T-helper 17 cell (primary cell): ENCODE measurements at places on chromosomes 11 and 22.
A peak's percentile ranks its signal among the peaks of the same experiment; 100 is the strongest.

DNA sequence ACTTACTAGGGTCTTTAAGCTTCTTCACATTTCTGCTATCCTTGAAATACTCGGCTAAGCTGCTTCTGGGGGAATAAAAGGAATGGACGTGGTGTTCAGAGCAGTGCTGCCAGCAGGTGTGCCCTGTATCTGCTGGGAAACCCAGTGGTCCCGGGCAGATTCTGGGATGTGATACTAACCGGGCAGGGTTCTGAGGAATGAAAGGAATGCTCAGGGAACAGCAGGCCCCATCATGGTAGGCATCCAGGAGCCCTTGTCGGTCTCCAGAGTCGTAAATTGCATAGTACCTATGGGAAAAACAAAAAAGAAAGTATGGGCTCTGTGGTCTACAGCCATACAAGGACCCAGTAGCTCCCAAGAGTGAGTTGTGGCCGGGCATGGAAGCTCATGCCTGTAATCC, 4.5 kb upstream of the TMEM223 start:
- no peak for DNase-seq

GRCh38 chr22:40196628-40197360, 19.1 kb downstream of the TNRC6B start:
- no peak for DNase-seq

- no peak for DNase-seq
These were observed 16.2 kb downstream of the TBCEL start for GRCh38 chr11:121039971-121040613.

DNA sequence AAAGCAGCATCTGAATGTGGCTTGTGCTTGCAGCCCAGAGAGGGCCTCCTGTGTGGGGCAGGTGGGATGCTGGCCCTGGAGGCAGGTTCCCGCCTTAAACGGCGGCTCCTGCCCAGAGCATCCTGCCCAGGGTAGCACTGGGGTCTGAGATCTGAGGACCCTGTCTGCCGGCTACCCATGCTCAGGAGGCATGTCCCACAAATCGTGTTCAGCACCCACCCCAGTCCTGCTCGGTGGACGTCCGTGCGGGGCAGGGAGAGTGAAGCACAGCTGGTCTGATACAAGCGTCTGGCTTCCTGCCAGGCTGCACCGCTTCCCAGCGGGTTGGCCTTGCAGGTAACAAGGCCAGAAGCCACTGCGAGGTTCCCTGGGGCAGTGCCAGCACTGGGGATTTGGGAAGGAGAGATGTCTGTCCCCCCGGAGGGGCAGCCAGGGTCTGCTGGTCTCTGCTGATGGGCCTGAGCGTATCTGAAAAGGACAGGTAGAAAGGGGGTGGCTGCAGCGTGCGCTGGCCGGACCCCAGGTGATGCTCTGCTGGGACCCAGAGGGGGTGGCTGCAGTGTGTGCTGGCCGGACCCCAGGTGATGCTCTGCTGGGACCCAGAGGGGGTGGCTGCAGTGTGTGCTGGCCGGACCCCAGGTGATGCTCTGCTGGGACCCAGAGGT, 3.6 kb downstream of the TRABD start:
- DNase-seq, result no peak

DNA sequence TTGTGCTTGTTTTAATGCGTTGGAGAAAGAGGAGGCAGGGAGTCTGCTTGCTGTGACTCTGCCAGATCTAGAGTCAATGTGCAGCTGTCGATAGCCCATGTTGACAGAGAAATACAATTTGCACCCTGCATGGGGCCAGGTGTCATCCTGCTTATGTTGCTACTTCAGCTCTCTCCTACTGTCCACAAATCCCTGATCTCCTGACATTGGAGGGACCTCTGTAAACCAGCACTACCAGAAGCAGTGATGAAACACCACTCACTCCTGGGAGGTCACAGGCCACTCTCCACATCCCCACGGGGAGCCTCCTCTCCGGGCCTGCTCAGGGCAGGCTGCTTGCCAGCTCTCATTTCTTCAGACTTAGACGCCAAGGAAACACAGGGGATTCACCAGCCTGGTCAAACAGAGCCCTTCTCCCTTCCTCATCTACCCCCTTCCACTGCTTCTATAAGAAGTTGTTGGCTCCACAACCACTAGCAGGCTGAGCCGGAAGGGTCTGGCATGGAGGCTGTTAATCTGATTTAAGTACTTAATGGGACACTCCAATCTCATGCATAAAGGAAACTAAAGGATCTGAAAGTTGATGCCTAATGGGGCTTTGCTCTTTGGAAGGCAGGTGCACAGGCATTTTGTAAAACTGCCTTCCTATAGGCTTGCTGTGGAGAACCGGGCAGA, 29.9 kb upstream of the CSNK2A3 start:
- no peak for DNase-seq

DNA sequence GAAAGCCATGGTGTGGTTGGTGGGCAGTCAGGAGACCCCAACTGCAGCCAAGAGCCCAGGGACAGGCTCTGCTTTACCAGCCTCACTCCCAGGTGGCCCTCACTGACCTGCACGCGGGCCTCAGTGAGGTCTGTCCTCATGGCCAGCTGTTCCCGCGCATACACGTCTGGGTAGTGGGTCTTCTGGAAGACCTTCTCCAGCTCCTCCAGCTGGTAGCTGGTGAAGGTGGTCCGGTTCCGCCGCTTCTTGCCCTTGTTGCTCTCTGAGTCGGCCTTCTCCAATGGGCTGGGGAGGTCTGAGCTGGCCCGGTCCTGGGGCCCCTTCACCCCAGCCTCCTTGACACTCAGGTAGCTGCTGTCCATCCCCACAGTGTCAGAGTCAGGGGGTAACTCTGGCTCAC, 34.7 kb downstream of the ALX4 start:
- DNase-seq, result no peak

DNA sequence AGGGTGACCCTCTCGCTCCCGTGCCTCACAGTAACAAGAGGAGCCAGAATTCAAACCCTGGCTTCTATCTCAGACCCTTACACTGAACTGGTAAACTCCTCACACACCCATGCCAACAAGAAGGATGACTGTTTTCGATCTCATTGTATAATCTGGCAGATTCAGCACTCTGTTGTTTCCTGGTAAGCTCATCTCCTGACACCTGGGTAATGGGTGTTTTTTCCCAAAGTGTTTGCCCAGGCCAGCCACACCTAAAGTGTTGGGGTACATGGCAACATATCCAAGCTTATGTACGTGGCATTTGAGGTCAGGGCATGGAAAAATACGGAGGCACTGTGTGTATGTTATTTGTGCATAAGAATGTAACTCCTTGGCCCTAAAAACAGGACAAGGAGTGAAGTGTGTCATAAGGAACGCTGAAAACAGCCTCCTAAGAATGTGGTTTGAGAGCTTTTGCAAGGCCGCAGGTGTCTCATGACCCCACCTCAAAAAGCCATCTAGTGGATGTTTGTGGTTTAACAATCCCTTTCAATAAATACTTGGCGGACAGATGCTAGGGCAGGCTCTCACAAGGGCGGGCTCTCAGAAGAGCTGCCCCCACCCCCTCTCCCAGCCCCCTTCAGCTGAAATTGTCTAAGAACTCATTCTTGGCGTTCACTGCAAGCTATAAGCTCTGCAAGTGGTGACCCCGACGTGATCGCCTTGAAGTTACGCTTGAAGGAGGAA, at the start of gene MS4A15:
TSS of gene MS4A15 (plus strand) at position 561 of the 726 bp plus-strand sequence. CDS start 6,867 bp downstream, outside the sequence.
- DNase-seq, result no peak

- no peak for DNase-seq
These were observed 22.4 kb upstream of the GAL start for GRCh38 chr11:68661697-68662603.

- DNase-seq, result peak; percentile 60
These were observed 28.8 kb downstream of the TBC1D22A start for GRCh38 chr22:46791201-46791731.

DNA sequence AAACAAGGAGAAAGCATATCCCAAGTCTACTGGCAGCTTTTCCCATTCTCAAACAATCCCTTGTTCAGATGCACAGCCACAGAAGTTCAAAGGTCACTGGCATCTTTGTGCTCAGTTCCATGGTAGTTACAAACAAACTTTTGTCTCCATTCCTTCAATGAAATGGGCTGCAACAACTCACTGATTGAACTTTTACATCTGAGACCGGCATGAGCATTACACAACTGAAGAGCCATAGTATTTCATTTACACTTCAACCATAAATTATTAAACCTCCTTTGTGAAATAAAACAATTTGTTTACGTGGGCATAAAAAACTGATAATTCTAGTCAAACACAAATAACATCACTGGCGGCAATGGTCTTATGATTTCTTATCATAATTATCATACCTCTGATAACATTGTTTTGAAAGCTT, 67.8 kb upstream of the ARHGAP32 start:
- no peak for DNase-seq

DNA sequence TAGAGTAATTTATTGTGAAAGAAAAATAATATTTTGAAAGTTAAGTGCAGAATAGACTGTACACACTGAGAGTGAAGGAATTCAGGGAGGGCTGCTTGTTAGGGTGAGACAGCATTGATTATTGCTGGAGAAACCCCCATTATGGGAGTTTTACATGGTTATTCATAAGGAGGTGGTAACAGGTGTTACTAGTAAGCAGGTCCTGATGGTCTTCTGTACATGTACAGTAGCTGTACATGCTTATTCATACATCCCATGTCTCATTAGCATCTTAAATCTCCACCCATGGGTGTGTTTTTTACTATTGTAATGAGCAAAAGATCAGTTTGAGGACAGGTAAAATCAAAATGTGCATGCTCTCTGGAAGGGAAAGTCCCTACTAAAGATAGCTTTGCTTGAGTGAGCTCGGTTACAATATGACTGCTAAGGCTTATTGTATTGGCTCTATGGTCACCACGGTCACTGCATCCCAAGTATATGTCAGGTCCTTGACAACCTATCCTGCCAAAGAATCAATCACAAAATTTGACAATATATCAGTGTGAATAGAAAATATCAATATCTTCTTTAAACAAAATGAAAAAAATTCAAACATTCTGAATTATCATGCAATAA, 6.2 kb downstream of the KDM4F start:
- no peak for DNase-seq

DNA sequence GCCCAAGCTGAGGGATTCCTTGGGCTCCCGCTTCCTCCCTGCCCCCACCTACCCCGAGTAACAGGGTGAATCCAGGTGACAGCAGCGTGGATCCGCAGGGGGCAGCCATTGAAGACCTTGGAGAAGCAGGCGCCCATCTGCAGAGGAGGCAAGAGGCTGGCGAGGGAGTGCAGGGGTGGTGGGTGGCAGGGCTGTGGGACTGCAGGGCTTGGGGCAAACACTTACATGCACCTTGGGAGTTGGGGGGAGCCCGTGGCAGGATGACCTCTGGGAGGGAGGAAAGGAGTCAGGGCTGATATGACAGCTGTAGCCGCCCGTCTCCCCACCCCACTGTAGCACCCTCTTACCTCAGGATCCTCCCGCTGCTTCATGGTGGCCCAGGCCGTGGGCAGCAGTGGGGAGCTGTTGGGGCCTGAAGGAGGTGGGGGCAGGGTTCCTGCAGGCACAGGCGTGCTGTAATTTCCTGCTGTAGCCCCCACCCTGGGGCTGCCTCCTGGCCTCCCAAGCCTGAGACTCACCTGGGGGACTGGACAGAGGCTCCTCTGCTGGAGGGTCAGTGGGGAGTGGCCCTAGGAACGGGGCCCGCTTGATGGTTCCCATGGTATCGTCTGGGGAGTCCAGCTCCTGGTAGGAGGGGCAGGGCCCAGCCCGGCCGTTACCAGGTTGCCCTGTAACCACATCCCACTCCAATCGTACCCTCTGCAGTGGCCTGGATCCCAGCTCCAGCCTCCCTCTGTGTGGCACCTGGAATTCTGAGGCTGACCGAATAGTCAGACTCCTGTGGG, 6.1 kb downstream of the MAP4K2 start:
- no peak for DNase-seq

- no peak for DNase-seq
These were observed 20.8 kb downstream of the TOB2 start for GRCh38 chr22:41425660-41426365.

GRCh38 chr11:120142441-120143100, 4.7 kb upstream of the TRIM29 start:
- no peak for DNase-seq

- no peak for DNase-seq
These were observed 133.8 kb downstream of the BRD1 start for GRCh38 chr22:49693848-49694247.

- no peak for DNase-seq
These were observed 55.9 kb downstream of the SWAP70 start for GRCh38 chr11:9719566-9720289.

DNA sequence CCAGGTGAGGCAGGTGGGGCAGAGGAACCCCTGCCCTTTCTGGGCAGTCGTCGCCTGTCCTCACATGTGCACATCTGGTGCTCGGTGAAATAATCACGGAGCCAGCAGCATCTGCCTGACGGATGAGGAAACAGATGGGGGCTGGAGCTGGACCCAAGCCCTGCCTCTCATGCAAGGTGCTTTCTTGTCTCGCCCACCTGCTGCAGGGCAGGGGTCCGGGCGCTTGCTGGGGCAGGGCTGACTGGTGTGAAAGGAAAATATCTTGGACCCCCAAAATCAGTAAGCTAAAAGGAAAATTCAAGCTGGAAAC, 3.3 kb downstream of the ALDH3B2 start:
- DNase-seq, result no peak

GRCh38 chr11:101555366-101555765, 28.4 kb downstream of the TRPC6 start:
- DNase-seq, result no peak

DNA sequence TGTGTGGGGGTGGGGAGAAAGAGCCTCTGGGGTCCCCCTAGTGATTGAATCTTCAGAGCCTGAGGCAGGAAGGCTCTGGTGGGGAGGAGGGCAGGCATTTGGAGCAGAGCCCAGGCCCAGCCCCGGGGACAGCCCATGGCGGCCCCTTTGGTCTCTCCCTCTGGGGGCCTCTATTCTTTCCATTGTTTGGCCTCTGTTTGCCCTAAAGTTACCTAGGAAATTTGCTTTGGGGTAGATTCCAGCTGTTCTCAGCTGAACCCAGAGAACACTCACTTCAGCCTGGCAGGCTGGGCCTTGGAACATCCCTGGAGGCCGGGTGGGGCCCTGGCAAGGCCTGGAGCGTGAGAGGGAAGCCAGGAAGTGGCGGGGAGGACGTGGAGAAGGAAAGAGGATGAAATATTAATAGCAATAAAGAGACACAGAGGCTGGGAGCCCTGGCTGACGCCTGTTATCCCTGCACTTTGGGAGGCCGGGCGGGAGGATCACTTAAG, 22.9 kb upstream of the A4GALT start:
- DNase-seq, result no peak
